ENCODE measurements at places on chromosomes 7 and 10.

- DNase-seq = no peak
Measured at GRCh38 chr7:129980667-129981066, 27.9 kb upstream of the UBE2H start.

DNA sequence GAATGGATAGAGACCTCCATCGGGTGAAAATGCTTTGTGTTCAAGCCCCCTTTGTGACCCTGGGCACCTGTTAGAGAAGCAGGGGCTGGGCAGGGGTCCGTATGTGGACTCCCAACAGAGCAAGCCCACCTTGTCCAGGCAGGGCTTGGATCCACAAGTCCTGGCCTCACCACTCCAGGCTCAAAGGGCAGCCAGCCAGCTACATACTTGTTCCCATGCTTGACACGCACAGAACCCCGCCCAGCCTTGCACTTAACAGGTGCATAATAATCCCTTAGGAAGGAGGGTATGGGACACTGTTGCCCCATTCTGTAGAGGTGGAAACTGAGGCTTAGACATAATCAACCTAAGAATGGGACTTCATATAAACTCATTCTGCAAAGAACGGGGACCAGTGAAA lies 160.6 kb downstream of the PRKAG2 start:
- DNase-seq = no peak

GRCh38 chr7:22607180-22607579 lies 107.2 kb upstream of the STEAP1B start:
- DNase-seq = no peak

GRCh38 chr7:22061775-22062174 lies 116.1 kb upstream of the CDCA7L start:
- DNase-seq = peak; percentile 76

DNA sequence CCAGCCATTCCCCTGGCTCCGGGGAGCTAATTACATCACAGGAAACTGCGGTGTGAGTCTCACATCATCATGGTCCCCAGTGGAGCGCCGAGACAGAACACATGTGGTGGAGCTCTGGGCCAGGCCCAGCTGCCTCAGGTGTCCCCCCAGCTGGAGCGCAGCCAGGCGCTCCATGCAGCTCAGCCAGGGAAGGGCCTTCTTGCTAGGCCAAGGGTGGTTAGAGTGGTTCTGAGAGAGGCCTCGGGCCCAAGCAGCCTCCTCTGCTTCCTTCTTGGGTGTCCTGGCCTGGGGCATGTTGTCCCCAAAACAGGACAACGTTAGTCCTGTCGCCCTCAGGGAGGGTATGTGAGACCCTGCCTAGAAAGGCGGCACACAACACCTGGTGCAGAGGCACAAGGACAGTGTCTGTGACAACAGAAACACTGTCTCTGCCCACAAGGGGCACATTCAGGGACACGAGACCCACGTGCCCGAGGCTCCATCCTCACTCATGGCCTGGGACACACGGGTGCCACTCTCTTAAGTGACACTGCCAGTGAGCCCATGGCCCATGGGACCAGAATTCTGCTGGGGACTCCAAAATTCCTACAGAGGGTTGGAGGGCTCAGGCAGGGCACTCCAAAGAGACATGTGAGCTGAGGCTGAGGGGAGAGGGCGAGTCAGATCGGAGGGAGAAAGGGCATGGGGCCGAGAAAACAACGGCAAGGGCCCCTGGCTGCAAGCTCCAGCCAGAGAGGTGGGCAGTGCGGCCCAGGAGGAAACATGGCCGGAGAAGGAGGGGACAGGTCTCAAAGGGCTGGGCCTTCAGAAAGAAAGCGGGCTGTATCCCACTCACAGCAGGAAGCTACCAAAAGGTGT lies 37.0 kb upstream of the RET start:
- DNase-seq = no peak

DNA sequence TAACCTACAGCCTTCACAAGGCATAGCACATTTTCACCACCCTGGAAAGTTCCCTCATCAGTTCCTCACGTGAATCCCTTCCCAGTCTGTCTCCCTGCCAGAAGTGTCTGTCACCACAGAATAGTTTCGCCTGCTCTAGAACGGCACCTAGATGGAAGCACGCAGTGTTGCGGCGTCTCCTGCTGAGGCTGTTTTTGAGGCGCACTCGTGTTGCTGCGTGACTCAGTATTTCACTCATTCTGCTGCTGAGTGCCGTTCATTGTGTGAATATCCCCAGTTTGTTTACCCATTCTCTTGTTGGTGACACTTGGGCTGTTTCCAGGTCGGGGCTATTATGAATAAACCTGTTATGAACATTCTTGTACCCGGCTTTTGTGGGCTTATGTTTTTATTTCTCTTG lies 12.8 kb downstream of the NOS3 start:
- no peak for DNase-seq

DNA sequence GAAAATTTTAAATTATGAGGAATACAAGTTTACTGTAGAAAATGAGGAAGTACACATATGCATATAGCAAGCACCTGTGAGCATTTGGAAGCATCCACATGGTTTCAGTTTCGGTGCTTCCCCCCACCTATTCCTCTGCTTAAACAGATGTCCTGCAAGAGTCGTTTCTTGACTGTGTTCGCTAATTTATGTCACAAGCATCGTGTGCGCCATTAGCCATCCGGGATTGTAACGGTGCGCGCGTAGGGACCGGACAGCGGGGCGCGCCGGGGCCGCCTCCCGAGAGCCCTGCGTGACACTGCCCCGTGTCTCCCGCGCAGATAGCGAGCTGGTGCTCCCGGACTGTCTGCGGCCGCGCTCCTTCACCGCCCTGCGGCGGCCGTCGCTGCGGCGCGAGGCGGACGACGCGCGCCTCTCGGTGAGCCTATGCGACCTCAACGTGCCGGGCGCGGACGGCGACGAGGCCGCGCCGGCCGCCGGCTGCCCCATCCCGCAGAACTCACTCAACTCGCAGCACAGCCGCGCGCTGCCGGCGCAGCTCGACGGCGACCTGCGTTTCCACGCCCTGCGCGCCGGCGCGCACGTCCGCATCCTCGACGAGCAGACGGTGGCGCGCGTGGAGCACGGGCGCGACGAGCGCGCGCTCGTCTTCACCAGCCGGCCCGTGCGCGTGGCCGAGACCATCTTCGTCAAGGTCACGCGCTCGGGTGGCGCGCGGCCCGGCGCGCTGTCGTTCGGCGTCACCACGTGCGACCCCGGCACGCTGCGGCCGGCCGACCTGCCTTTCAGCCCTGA lies 90.9 kb downstream of the NEURL1 start:
- peak; percentile 58 for DNase-seq

Measured in fibroblast of skin of scalp (primary cell).